Kidney glomerular epithelial cell (primary cell): ENCODE measurements at places on chromosomes 12 and 14.

- no peak for DNase-seq
Measured at GRCh38 chr12:9096563-9097176, 19.0 kb downstream of the A2M start.

DNA sequence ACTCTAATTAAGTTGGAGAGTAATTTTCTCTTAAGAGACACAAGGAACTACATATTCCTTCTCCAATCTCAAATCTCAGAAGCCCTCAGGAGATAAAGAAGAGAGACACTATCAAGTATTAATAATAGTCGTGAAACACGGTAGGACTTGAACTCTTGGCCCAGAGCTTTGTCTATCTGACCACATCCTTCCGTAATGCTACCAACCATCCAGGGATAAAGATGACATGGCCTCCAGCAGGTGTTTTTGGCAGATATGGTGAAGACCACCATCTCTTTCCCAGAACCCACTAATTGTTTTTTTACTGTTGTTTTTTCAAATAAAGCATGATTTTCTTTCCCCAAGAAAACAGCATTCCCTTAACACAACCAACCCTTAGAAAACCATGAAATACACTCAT is 3.4 kb downstream of the ZNF384 start:
- DNase-seq: no peak

DNA sequence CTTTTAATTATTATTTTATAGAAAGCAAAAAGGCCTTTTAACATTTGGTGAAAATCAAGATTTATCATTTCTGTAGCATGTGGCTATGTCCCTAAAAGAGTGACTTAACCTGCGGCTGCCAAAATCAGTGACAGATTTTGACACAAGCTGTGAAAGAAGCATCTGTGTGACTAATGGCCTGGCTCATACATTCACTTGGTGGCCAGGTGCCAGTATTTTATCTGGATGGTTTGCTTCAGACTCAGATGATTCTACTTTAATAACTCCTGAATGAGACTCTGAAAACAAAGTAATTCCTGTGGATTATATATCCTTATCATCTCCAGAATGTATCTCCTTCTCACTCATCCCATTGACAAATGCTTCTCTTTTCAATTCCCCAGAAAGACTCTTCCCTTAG is 103.0 kb downstream of the FSCB start:
- DNase-seq: no peak

- DNase-seq: no peak
Measured at GRCh38 chr12:70741256-70741655, 104.0 kb upstream of the PTPRB start.

GRCh38 chr12:50928392-50928791 is 24.0 kb upstream of the HIGD1C start:
- DNase-seq: no peak

GRCh38 chr12:30754750-30755394 is at the start of gene CAPRIN2:
CAPRIN2 (minus strand) TSS chr12:30754951; CDS start chr12:30753520, 1,431 bp downstream.
- peak; percentile 86 for DNase-seq

GRCh38 chr12:113818833-113819232 is 147.3 kb downstream of the RBM19 start:
- no peak for DNase-seq

GRCh38 chr14:90981636-90982035 is 78.8 kb downstream of the RPS6KA5 start:
- DNase-seq: no peak

- no peak for DNase-seq
Measured at GRCh38 chr12:26896913-26897312, 40.9 kb downstream of the INTS13 start.

GRCh38 chr14:51738754-51739153 is 87.0 kb downstream of the FRMD6 start:
- no peak for DNase-seq

DNA sequence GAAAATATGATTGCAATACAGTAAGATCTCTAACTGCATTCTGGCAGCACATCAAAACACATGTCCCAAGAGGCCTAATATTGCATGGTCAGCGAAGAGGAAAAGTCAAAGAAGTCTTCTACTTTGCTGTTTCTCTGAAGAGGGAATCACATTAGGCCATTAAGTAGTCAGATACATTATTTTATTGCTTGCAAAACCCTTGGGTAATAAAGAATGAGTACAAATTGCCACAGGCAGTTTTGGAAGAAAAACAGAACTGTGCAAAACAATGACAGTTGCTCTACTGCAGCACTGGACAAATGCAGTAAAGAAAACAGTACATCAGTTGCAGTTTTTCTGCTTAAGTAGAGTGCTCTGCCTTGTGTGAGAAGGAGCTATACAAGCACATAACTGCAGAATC is 211.9 kb downstream of the MED13L start:
- DNase-seq: no peak

DNA sequence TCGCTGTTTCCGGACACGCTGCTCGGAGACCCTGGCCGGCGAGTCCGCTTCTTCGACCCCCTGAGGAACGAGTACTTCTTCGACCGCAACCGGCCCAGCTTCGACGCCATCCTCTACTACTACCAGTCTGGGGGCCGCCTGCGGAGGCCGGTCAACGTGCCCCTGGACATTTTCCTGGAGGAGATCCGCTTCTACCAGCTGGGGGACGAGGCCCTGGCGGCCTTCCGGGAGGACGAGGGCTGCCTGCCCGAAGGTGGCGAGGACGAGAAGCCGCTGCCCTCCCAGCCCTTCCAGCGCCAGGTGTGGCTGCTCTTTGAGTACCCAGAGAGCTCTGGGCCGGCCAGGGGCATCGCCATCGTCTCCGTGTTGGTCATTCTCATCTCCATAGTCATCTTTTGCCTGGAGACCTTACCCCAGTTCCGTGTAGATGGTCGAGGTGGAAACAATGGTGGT is 90.0 kb downstream of the GALNT8 start:
- no peak for DNase-seq

- DNase-seq: no peak
Measured at GRCh38 chr12:12533238-12533829, 29.3 kb downstream of the DUSP16 start.

GRCh38 chr12:16526693-16527092 is 79.3 kb downstream of the LMO3 start:
- no peak for DNase-seq

DNA sequence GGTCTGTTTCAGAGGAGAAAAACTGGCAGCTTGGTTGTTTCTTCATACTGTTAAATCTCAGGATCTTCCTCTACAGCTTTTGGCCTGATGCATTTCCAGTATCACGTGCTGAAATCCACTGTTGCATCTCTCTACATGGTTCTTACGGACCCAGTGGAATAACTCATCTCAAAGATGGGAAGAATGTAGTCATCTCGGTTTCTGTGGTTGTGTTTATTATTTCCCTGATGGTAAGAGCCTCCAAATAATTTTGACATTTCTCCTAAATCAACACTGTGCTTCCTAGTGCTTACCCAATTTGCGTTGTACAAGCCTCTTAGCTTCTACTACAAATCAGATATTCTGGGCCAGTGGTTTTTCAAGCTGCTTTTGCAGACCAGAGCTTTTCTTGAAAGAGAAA is 812.8 kb downstream of the C12orf50 start:
- DNase-seq: no peak

GRCh38 chr12:95240556-95240955 is 22.9 kb downstream of the VEZT start:
- no peak for DNase-seq

- DNase-seq: no peak
Measured at GRCh38 chr12:1881301-1881700, 37.2 kb downstream of the CACNA2D4 start.

- DNase-seq: no peak
Measured at GRCh38 chr12:67456431-67456901, 187.3 kb downstream of the CAND1 start.

- no peak for DNase-seq
Measured at GRCh38 chr14:69135133-69135532, 17.8 kb downstream of the DCAF5 start.

DNA sequence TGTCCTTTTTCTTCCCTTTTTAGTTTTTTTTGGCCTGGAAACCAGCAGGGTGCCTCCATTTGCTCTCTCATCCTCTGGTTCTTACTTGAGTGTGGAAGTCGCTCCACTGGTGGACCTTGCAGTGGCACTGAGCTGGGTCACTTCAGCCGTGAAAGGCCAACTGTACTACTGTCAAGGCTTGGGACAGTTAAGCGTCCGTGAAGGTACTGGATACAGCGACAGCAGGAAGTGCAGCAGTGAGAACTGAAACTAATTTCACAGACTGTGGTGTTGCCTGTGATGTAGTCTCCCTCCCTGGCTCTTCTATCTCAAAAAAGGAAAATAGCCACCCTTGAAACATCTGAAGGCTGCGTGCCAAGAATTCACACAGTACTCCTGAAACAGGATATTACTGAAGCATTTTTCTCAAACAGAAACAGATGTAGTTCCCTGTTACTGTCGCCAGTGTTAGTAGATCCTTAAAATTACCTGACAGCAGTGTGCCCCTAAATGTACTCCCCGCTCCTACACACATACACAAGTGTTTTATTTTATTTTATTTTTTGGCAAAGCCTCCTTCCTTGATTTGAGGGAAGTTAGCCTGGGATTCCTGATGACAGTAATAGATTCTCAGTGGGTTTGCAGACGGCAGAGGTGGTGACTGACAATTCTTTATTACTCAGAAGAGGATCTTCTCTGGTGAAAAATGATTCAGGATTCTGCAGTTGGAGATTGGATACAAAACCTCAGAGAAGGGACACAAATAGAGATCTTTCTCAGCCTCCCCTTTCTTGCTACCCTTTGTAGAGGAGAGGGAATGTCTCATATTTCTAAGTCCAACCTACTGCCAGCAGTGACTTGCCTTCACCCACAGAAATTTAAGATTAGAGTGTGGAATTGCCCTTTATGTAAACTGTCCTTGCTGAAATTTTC is 4.4 kb downstream of the SUSD6 start:
- peak; percentile 52 for DNase-seq

- peak; percentile 52 for DNase-seq
Measured at GRCh38 chr14:61950340-61950739, 188.1 kb downstream of the SNAPC1 start.

GRCh38 chr12:60259225-60259624 is 663.4 kb downstream of the SLC16A7 start:
- DNase-seq: no peak

DNA sequence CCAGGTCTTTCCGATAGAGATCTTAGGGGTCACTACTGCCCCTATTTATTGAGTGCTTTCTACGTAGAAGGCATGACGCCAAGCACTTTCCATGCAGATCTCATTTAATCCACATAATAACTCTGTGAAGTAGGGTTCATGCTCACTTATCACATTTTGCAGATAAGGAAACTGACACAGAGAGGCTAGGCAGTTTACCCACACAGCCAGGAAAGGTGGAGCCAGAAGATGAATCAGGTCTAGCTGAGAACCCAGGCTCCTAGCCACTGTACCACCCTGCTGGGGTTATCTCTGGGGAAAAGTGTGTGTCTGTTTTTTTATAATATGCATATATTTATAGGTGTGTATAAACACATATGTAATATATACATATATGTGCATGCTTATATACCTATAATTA is 83.6 kb downstream of the KSR2 start:
- DNase-seq: no peak

DNA sequence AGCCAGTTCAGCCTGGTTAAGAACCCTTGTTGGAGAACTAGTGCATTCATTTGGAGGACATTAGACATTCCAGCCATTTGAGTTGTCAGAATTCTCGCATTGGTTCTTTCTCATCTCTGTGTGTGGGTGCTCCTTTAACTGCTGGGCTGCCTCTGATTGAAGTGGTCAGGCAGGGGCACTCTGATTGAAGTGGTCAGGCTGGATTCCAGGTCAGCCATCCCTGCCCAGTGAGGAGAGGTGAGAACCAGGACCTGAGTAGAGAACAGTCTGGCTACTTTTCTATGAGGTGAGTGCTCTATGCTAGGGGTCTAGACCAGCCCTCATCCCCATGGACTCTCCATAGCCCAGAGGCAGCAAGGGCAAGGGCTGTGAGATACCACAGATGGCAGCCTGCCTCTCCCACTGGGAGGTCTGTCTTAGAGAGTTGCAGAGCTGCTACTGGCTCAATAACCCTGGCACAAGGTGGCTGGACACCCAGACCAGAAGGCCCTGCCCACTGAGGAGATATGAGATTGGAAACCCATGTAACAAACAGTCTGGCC is 691.6 kb downstream of the TMTC2 start:
- DNase-seq: no peak

GRCh38 chr12:130775953-130776856 is 60.1 kb upstream of the RIMBP2 start:
- peak; percentile 69 for DNase-seq

GRCh38 chr12:109163167-109163566 is 46.8 kb downstream of the ACACB start:
- DNase-seq: no peak

DNA sequence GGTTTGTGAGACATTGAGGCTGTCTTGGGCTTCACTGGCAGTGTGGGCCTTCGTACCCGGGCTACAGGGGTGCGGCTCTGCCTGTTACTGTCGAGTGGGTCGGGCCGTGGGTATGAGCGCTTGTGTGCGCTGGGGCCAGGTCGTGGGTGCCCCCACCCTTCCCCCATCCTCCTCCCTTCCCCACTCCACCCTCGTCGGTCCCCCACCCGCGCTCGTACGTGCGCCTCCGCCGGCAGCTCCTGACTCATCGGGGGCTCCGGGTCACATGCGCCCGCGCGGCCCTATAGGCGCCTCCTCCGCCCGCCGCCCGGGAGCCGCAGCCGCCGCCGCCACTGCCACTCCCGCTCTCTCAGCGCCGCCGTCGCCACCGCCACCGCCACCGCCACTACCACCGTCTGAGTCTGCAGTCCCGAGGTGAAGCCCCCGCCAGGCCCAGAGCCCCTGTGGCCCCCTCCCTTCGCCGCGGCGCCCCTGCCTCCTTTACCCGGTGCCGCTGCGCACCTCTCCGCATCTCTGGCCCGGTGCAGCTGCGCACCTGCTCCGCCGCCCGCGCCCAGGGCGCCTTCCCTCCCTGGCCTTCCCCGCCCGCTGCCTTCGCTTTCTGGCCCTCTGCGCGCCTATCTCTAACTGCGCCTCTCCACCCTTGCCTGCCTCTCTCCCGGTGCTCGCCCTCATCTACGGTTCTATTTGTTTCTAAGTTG is at the start of gene ENO2:
Gene ENO2, plus strand, starts transcription at position 335 of the 701 bp plus-strand sequence. CDS start 1,253 bp downstream, outside the sequence.
- DNase-seq: peak; percentile 65

- no peak for DNase-seq
Measured at GRCh38 chr12:76138656-76139055, 54.2 kb upstream of the NAP1L1 start.

- DNase-seq: no peak
Measured at GRCh38 chr12:93960521-93960920, 187.9 kb upstream of the PLXNC1 start.

- no peak for DNase-seq
Measured at GRCh38 chr12:97275728-97276590, 186.6 kb upstream of the RMST start.

DNA sequence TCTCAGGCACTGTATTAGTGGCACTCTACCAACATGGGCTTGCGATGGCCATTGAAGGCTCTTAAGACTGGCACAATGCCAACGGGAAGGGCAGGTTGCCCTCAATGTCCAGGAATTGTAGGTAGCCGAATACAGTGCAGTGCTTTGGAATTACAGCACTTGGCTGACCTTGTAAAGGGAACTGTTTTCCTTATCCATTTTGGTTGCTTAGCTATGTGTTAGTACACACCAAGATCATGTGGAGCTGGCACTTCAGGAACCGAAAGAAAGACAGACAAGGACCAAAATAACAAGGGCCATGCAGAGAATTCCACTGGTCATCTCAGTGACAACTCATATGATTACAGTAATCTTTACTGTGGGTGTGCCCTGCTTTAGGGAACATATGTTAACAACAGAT is 72.7 kb downstream of the DYRK2 start:
- no peak for DNase-seq

GRCh38 chr12:100718187-100718586 is 76.4 kb upstream of the ANO4 start:
- DNase-seq: no peak

- DNase-seq: no peak
Measured at GRCh38 chr14:74697011-74697410, 15.9 kb downstream of the AREL1 start.
